ENCODE measurements at places on chromosomes 4 and X.

GRCh38 chr4:38128478-38129459, 168.6 kb downstream of the PTTG2 start:
- peak; percentile 84 for DNase-seq

- no peak for DNase-seq
These were observed 28.3 kb upstream of the MAGEC2 start for GRCh38 chrX:142233400-142233799.

DNA sequence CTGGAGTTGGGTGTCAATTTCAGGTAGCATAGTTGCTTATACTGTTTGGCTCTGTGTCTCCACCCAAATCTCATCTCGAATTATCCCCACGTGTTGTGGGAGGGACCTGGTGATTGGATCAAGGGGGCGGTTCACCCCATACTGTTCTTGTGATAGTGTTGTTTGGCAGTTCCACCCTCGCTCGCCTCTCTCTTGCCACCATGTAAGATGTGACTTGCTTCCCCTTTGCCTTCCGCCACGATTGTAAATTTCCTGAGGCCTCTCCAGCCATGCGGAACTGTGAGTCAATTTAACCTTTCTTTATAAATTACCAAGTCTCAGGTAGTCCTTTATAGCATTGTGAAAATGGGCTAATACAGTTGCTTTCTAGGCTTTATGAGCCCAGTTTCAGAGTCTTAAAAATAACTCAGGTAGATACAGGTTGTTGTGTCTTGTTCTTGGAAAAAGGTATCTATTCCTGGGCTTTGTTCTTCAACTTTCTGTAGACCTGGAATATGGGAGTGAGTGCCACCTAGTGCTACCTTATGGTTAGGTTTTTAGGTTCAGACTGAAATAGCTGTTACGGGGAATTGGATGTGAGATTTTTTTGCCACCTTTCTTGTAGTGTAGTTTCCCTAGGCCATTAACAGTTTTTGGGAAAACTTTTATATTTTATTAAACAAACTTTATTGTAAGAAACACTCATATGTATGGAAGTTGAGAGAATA, 15.6 kb downstream of the PGK1 start:
- DNase-seq, result no peak

- DNase-seq, result no peak
These were observed 23.9 kb downstream of the SRD5A3 start for GRCh38 chr4:55369968-55370367.

GRCh38 chr4:168511780-168512489, 15.1 kb downstream of the PALLD start:
- DNase-seq, result peak; percentile 65

GRCh38 chr4:150318527-150318926, 240.3 kb downstream of the DCLK2 start:
- DNase-seq, result no peak

GRCh38 chrX:54695231-54695630, 102.8 kb downstream of the ITIH6 start:
- no peak for DNase-seq
